Cortex of kidney (tissue), 1 donor: ENCODE measurements at places on chromosomes 13 and 19.

DNA sequence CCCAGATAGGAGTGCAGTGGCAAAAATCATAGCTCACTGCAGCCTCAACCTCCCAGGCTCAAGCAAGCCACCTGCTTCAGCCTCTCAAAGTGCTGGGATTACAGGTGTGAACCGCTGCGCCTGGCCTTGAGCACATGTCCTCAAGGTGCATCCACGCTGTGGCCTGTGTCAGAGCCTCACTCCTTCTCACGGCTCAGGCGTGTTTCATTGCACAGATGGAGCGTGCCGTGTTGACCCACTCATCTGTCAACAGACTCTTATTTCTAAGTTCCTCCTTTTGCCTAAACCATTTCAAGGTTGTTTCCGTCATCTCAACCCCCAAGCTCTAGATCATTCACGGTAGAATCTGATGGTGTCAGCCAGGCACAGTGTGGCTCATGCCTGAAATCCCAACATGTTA, 28.2 kb downstream of the ATP8B3 start:
- DNase-seq: no peak

DNA sequence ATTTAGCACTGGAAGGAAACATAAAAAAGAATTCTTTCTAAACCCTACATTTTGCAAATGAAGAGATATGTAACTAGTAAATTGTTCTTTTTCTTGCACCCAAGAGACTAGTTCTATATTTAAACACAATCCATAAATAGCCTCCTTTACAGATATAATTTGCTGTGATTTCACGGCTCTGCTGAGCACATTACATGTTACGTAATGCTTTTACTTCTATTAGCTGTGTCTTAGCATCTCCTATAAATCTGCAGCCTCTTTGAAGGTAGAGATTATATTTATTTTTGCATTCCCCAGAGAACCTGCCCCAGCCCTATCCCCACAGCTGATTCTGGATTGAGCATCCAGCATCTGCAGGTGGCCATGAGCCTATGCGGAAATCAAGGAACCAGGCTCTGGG, 32.2 kb downstream of the LACC1 start:
- no peak for DNase-seq

GRCh38 chr13:33052506-33053280, 36.5 kb downstream of the KL start:
- no peak for DNase-seq

GRCh38 chr19:40348961-40349507, 539 bp downstream of the PLD3 start:
- DNase-seq: no peak

DNA sequence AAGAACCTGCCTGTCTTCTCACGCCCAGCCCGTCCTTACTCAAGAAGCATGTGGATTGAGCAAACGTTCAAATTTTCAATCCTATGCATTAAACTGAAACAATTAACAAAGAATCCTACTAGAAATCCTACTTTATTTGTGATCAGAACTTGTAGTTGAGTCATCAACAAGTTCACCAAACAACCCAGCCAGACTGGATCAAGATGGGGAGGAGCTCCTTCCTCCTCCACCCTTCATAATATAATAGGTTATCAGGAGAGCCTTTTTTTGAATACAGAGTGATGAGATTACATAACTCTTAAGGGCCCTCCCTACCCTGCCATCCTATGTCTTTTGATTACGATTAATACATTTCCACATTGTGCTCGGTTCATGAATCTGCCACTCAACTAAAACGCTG, 32.7 kb downstream of the SOX21 start:
- DNase-seq: no peak

GRCh38 chr19:35267818-35268535, 785 bp upstream of the USF2 start:
- DNase-seq: no peak

DNA sequence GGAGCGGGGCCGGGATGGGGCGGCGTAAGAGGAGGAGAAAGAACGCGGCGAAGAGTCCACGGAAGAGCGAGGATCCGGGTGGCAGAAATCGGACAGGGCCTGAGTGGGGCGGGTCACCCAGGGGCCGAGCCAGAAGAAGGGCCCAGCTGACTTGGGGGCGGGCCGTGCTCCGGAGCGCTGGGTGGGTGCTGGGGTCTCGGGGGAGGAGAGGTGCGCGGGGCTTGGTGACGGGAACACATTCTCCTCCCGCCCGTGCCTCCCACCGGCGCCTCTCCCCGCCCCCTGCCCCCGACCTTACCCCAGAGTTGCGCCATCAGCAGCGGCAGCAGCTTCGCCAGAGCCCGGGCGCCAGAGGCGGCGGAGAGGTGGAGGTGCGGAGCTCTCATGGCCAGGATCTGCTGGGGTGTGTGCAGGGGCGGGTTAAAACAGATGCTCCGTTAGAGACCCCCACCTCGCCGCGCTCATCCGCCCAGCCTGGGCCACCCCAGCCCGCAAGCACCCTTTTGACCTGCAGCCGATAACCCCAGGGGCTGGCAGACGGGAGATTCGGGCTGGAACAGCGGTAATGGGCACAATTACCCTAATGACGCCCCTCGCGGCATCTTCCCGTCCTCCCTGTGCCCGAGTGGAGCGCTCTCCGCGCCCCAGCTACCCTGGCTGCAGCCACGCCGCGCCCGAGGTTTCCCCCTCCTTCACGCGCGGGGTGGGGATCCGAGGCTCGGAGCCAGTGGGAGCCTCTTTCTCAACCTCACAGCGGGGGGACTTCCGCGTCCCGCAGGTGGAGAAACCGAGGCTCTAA, 565 bp downstream of the KLK10 start:
- no peak for DNase-seq
